ENCODE measurements at places on chromosomes 6 and 20. TPM values are rescaled to one million over a fixed set of nuclear protein-coding genes. Genes with fewer than 3 reads are reported as not detected.

DNA sequence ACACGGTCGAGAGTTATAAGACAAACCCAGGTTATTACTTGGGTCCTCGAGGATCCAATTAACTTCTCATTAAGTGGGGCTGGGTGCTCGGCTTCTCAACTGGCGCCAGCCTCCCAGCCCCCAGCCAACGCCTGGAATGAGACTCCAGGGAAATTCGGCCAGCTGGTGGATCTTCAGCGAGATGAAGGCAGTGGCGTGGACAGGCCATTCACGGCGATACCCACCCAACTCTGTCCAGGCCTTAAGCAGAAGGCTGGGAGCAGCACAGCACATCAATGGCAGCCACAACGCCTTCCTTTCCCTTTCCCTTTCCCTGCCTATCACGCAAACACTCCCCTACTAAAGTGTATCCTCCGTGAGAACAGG lies 868 bp downstream of the METTL24 start:
- DNase-seq: no peak

DNA sequence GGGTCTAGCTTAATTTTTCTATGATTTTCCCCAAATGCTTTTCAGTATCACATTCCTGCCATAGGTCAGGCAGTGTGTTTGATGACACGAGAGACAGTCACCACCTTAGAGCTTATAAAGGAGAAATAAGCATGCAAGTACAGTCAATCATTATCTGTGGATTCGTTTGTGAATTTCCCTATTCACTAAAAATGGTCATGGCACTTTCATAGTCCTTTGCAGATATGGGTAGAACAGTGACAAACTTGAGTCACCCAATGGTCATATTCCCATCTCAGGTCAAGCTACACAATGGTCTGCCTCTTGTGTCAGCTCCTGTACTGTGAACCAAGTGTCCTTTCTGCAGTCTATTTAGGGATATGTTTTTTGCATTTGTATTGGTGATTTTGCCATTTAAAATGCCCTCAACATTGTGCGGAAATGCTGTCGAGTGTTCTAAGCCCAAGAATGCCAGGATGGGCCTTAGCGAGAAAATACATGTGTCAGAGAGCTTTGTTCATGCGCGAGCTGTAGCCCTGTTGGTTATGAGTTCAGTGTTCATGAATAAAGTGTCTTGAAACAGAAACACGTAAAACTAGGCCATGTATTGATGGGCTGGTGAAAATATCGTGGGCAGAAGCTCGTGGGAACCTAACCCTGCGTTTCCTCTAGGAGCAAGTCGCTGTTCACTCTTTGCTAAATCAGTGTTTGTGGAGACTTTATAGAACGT lies 19.8 kb downstream of the SUMO4 start:
- no peak for DNase-seq

- no peak for DNase-seq
These were observed 164.9 kb upstream of the RREB1 start for GRCh38 chr6:6942831-6943230.

DNA sequence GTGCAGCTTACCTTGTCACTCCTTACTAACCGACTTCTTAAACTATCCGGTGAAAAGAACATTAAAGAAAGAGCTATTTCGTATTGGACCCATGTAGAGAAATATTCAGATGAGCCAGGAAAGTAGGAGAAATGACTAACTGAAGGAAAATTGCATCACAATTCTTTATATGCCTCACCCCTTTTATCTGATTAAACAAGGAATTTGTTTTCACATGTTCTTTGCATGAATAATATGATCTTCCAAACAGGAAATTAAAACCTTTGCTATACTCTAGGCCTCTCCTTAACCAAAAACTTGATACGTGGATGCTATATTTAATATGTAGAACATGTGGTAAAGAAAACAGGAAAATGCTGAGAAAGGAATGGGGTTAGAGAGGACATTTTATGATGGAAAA lies 41.9 kb upstream of the LRRC1 start:
- DNase-seq: peak; percentile 7

DNA sequence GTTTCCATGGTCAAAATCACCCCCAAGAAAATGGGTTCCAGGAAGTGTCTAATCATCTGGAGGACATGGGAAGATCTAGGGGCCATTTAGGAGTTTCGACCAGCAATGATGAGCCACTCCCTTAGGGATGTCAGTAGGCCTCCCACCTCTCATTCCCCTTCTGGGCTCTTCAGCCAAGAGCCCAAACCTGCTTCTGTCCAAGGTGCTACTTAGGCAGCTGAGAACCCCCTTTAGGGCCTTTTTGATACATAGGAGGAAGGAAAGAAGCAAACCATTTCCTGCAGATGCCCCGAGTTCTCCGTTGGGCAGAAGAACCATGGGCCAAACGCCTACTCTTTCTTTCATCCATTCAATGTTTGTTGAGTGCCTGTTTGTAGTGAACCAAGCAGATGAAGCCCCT lies 141.4 kb upstream of the RIN2 start:
- DNase-seq: no peak

GRCh38 chr6:89242574-89243330 lies 25.6 kb upstream of the GABRR1 start:
- peak; percentile 34 for DNase-seq

- DNase-seq: no peak
These were observed 203.6 kb upstream of the RNF217 start for GRCh38 chr6:124758663-124759062.

DNA sequence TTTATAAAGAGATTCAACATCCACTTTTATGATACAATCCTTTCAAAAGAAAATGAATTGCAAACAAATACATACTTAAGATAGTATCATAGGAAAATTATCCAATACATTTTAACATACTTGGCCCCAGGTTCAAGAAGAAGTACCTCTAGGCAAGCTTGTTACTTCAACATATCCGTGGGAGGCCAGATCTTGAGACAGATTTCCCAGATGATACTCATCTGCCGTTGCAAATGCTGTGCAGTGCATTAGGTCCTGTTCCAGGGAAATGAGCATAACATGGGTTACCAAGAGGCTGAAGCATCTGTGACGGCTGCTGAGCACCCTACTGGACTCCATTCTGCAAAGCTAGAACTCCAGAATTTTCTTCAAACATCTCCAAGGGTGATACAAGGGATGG lies 15.6 kb downstream of the RMND1 start:
- no peak for DNase-seq

Gene CHRNA4
- polyA plus RNA-seq: not detected

Gene CD93
- 0.02 TPM for polyA plus RNA-seq

Gene C6orf118
- not detected for polyA plus RNA-seq

Gene STMN3
- 21.8 TPM for polyA plus RNA-seq
